ENCODE measurements at places on chromosomes 3 and 15. TPM values are rescaled to one million over a fixed set of nuclear protein-coding genes. Genes with fewer than 3 reads are reported as not detected.

The IQCF5 gene
- not detected for total RNA-seq

The IGDCC3 gene
- total RNA-seq, result not detected

The ZNF662 gene
- total RNA-seq, result 1.4 TPM

The SELENOT gene
- 76.8 TPM for total RNA-seq

The CADM2 gene
- total RNA-seq, result not detected

All from pericardium fibroblast (primary cell).